ENCODE measurements at places on chromosomes 5 and 9. TPM values are rescaled to one million over a fixed set of nuclear protein-coding genes. Genes with fewer than 3 reads are reported as not detected.

The SPINK5 gene
- total RNA-seq, result 4.6 TPM

The PDLIM4 gene
- total RNA-seq, result 40.2 TPM

- H3K27ac ChIP-seq, result no peak overlapping the region
- H3K4me3 ChIP-seq, result no peak overlapping the region
- no peaks in the 10 kb centered on the region for H3K27me3 ChIP-seq
- DNase-seq, result no peak
- no peaks in the 10 kb centered on the region for H3K4me1 ChIP-seq
Observed at GRCh38 chr5:133824661-133825254, 143.7 kb downstream of the C5orf15 start.

GRCh38 chr9:111985315-111985714 is 88.7 kb downstream of the UGCG start:
- H3K27me3 ChIP-seq, result no peaks in the 10 kb centered on the region
- no peaks in the 10 kb centered on the region for H3K36me3 ChIP-seq
- H3K4me3 ChIP-seq, result no peak overlapping the region

The SURF6 gene
- total RNA-seq, result 19.3 TPM

The INPP5E gene
- 8.8 TPM for total RNA-seq

GRCh38 chr5:144103611-144104485 is 66.6 kb downstream of the YIPF5 start:
- DNase-seq, result no peak
- no peak overlapping the region for H3K27ac ChIP-seq
- H3K4me3 ChIP-seq, result no peak overlapping the region
- H3K27me3 ChIP-seq, result no peaks in the 10 kb centered on the region
- no peaks in the 10 kb centered on the region for H3K36me3 ChIP-seq

DNA sequence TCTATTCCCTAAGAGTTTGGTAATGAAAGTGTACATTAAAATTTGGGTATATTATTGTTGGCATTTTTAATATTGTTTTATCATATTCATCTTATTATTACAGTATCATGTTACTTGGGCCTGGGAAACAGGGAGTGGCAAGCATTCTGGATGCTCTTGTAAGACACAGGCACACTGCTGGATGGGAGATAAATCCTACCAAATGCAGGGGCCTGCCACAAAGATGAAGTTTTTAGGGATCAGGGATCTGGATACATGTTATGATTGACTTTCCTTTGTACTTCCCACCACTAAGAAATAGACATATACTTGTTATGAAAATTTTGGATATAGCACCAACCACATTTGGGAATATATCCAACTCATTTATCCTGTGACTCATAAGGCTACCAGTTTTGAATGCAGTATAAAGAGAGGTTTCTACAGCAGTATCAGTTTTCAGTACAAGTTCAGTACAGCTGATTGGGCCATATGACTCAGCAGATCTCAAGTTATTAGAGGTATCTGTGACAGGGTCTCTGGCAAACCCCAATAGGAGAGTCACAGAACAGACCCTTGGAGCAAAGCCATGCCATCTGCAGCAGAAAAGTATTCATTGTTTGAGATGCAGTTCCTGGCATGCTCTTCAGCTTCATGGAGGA is 360.1 kb downstream of the DMAC1 start:
- H3K36me3 ChIP-seq, result no peaks in the 10 kb centered on the region
- H3K27ac ChIP-seq, result no peak overlapping the region
- DNase-seq, result no peak
- no peak overlapping the region for H3K4me3 ChIP-seq
- no peaks in the 10 kb centered on the region for H3K27me3 ChIP-seq
- H3K4me1 ChIP-seq, result no peaks in the 10 kb centered on the region

- H3K36me3 ChIP-seq, result no peaks in the 10 kb centered on the region
- no peak for DNase-seq
- H3K4me1 ChIP-seq, result no peaks in the 10 kb centered on the region
- H3K27me3 ChIP-seq, result no peaks in the 10 kb centered on the region
- no peak overlapping the region for H3K4me3 ChIP-seq
- H3K27ac ChIP-seq, result no peak overlapping the region
Observed at GRCh38 chr9:36249189-36249588, 9.1 kb downstream of the GNE start.

DNA sequence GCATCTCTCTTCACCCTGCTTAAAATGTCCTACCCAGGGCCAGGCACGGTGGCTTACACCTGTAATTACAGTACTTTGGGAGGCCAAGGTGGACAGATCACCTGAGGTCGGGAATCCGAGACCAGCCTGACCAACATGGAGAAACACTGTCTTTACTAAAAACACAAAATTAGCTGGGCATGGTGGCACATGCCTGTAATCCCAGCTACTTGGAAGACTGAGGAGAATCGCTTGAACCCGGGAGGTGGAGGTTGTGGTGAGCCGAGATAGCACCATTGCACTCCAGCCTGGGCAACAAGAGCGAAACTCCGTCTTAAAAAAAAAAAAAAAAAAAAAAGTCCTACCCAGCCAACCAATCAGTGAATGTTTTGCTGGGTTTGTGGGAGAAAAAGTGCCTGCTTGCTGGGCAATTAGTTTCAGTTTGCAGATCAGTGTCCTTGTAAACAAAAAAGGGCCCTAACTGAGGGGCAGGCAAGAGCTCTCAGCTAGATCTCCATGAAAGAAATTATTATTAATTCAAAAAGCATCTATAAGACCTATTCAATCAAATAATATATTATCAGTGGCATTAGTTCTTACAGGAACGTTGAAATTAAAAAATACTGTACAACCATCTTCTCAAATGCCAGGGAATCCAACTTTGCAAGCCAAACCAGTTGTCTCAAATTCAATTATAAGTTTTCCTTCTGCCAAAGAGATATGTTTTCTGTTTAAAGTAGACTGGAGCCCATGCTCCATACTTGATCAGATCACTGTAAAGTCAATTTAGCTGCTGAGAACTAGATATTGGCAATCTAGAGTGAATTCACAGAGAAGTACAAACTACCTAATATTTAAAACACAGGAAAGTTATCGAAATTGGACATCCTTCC is 3.9 kb downstream of the MEGF9 start:
- no peak for DNase-seq
- H3K36me3 ChIP-seq, result no peaks in the 10 kb centered on the region
- H3K27ac ChIP-seq, result peak overlapping the region; percentile 56
- H3K4me3 ChIP-seq, result no peak overlapping the region

- H3K4me3 ChIP-seq, result no peak overlapping the region
- no peak overlapping the region for H3K27ac ChIP-seq
- peak; percentile 56 for DNase-seq
Observed at GRCh38 chr9:107394264-107394663, 95.3 kb downstream of the KLF4 start.

DNA sequence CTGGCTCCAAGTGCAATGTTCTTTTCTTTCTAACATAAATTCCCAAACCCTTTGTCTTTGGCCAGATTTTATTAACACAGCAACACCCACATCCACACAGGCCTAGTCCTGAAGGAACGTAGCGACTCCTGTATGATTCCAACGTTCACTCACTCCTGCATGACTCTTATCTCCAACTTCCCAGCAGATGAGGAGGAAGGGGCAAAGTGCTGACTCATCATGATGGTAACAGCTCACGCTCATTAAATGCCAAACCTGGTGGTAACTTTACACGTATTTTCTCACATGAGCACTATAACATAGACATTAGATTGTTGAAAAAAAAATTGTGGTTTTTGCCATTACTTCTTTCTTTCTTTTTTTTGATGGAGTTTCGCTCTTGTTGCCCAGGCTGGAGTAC is 1349.5 kb downstream of the EFNA5 start:
- H3K4me1 ChIP-seq, result no peaks in the 10 kb centered on the region
- no peak for DNase-seq
- H3K27ac ChIP-seq, result no peak overlapping the region
- H3K36me3 ChIP-seq, result no peaks in the 10 kb centered on the region
- H3K4me3 ChIP-seq, result no peak overlapping the region

The WDR38 gene
- not detected for total RNA-seq

DNA sequence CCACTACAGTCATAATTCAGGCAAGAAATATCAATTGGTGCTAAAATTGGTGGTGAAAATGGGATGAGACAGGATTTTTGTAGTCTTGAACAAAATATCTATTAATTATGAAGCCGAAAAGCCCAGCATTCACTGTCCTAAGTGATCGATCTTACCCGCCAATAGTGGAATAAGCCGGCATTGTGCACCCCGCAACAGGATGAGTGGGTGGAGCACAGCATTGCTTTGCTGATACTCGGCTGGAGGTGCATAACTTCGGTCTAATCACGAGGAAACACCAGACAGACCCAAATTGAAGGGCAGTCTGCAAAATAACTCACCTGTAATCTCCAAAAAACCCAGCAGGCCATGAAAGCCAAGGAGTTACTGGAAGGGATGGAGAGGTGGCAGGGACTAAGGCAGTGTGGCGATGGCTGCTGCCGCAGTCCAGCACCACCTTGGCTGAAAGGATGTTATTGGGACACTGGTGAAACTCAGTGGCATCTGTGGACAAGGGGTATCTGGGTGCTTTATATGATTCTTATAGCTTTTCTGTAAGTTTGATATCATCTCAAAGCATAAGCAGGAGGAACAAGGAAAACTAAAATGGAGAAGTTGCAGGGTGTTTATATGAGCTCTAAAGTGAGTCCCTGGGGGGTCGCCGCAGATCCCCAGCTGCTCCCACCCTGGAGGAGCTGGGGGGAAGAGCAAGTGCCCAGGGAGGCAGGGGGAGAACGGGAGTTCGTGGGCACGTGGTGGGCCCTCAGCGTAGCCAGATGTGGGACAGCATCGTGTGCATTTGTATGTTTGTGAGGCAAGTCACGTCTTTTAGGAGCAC is 45.2 kb downstream of the AHRR start:
- H3K27me3 ChIP-seq, result no peaks in the 10 kb centered on the region
- H3K27ac ChIP-seq, result no peak overlapping the region
- H3K36me3 ChIP-seq, result no peaks in the 10 kb centered on the region
- DNase-seq, result no peak

GRCh38 chr5:58466939-58467338 is 7.1 kb upstream of the PLK2 start:
- DNase-seq, result no peak
- no peak overlapping the region for H3K4me3 ChIP-seq
- H3K27me3 ChIP-seq, result no peaks in the 10 kb centered on the region
- no peaks in the 10 kb centered on the region for H3K4me1 ChIP-seq

GRCh38 chr5:157108976-157109375 is at the start of gene HAVCR2:
TSS of gene HAVCR2 (minus strand) at chr5:157109044. CDS start at chr5:157108983, 61 bp downstream.
- H3K27ac ChIP-seq, result no peak within 1 kb of the TSS
- H3K27me3 ChIP-seq, result no peaks in the 10 kb centered on the region
- H3K4me1 ChIP-seq, result no peaks in the 10 kb centered on the region
- DNase-seq, result no peak
- H3K4me3 ChIP-seq, result no peak within 1 kb of the TSS

GRCh38 chr5:159864885-159865691 is 51.2 kb upstream of the ADRA1B start:
- peak overlapping the region; percentile 71 for H3K27ac ChIP-seq
- peak overlapping the region; percentile 8 for H3K4me3 ChIP-seq
- H3K36me3 ChIP-seq, result no peaks in the 10 kb centered on the region
- peaks cover 6% of the 10 kb centered on the region for H3K4me1 ChIP-seq
- no peaks in the 10 kb centered on the region for H3K27me3 ChIP-seq
- no peak for DNase-seq

The PCDHGA2 gene
- total RNA-seq, result 8.2 TPM

GRCh38 chr9:106843371-106843770 is 19.6 kb upstream of the ZNF462 start:
- H3K4me3 ChIP-seq, result no peak overlapping the region
- DNase-seq, result no peak
- no peak overlapping the region for H3K27ac ChIP-seq
- no peaks in the 10 kb centered on the region for H3K36me3 ChIP-seq

- no peaks in the 10 kb centered on the region for H3K36me3 ChIP-seq
- no peak overlapping the region for H3K27ac ChIP-seq
- no peak for DNase-seq
- H3K27me3 ChIP-seq, result no peaks in the 10 kb centered on the region
- H3K4me3 ChIP-seq, result no peak overlapping the region
Observed at GRCh38 chr5:92002721-92003274, 619.7 kb upstream of the ARRDC3 start.

DNA sequence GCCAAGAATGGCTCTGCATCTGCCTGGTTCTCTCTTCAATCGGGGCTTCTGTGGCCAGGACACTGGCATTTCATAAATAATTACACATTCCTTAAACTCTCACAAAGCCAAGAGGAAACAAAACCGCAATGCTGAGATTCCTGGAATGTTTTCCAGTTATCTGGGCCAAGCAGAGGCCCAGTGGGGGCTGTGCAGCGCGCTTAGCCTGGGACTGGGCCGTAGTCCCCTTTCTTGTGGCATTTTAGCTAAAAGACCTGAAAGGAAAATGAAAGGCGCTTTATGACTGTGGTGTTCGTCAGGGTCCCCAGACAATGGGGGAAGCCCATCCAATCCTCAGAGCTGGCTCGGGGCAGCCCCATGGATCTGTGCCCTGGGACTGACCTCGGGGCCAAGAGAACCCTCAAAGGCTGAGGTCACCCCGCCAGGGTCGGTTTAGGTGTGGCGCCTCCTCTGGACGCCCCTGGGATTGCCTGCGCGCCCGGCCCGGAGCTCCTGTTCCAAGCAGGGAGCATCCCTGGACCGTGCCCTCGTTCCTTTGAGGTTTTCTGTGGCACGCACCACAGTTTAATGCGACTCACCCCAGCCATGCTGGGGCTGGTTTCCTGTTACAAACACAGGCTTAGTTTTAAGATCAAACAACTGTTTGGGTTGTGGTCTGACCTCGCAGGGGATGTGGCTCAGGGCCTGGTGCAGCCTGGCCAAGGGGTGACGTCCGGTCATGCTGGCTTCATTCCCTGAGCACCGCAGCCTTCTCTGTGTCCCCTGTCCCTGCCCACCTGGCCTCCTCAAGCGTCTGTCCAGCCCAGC is 51.5 kb upstream of the NKD2 start:
- no peak overlapping the region for H3K27ac ChIP-seq
- H3K36me3 ChIP-seq, result no peaks in the 10 kb centered on the region

DNA sequence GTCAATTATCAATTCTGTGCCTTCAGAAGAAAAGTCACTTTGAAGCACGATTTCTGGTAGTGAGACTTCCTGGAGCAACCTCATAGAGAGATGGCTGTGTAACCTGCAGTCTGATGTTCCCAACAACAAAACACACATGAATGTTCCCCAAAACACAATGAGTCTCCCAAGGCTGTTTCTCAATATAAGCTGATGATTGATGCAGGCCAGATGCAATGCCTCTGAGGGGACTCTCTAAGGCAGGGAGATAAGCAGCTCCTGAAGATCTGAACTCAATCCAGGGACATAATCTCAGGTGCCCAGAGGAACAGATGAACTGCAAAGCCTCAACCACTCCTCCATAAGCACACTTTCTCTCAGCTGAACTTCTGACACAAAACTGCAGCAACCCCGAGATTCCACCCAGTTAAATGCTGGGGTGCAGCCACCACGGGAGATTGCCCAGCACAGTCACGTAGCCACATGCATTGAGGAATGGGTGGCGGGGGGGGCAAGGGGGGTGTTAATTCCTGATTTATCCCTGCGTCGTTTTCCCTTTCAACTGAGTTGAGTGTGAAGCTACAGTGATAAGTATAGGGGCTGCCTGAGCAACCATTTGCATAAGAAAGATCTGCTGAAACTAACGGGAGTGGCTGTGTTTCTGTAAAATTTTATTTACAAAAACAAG is 122.7 kb upstream of the RASEF start:
- H3K4me1 ChIP-seq, result no peaks in the 10 kb centered on the region
- no peaks in the 10 kb centered on the region for H3K27me3 ChIP-seq

- DNase-seq, result no peak
- no peaks in the 10 kb centered on the region for H3K4me1 ChIP-seq
- peak overlapping the region; percentile 37 for H3K27ac ChIP-seq
- H3K4me3 ChIP-seq, result no peak overlapping the region
- H3K27me3 ChIP-seq, result no peaks in the 10 kb centered on the region
Observed at GRCh38 chr5:178238711-178239592, 6.3 kb upstream of the PHYKPL start.
